Right lung (tissue), 10 donors: ENCODE measurements at places on chromosomes 16 and 17. TPM values are rescaled to one million over a fixed set of nuclear protein-coding genes. Genes with fewer than 3 reads are reported as not detected.

PRR29 gene
- 6.8 TPM for polyA plus RNA-seq

IGF2BP1 gene
- polyA plus RNA-seq = 27.9 TPM

GNG13 gene
- polyA plus RNA-seq = not detected

KRT14 gene
- 1.3 TPM for polyA plus RNA-seq

IRF8 gene
- 10.2 TPM for polyA plus RNA-seq

ALDH3A1 gene
- 0.64 TPM for polyA plus RNA-seq

RNF222 gene
- not detected for polyA plus RNA-seq

CLN3 gene
- 33.4 TPM for polyA plus RNA-seq

- DNase-seq = no peak
Observed at GRCh38 chr16:22815863-22816262, 1.9 kb downstream of the HS3ST2 start.

- no peak for DNase-seq
Observed at GRCh38 chr16:11386791-11387546, 41.7 kb downstream of the RMI2 start.

- no peak for DNase-seq
Observed at GRCh38 chr16:81293909-81294802, 20.6 kb upstream of the GAN start.

- DNase-seq = no peak
Observed at GRCh38 chr16:749010-749409, 8.2 kb upstream of the CIAO3 start.

- DNase-seq = no peak
Observed at GRCh38 chr17:27390540-27390939, 65.7 kb upstream of the KSR1 start.

- no peak for DNase-seq
Observed at GRCh38 chr17:5719976-5720375, 135.7 kb upstream of the NLRP1 start.

DNA sequence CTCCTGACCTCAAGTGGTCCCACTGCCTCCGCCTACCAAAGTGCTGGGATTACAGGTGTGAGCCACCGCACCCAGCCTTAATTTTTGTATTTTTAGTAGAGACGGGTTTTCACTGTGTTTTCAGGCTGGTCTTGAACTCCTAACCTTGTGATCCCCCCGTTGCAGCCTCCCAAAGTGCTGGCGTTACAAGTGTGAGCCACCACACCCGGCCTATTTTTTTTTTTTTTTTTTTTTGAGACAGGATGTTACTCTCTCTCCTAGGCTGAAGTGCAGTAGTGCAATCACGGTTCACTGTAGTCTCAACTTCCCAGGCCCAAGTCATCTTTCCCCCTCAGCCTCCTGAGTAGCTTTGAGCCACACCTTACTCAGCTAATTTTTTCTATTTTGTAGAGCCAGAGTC lies 3.1 kb upstream of the SNX11 start:
- DNase-seq = no peak

DNA sequence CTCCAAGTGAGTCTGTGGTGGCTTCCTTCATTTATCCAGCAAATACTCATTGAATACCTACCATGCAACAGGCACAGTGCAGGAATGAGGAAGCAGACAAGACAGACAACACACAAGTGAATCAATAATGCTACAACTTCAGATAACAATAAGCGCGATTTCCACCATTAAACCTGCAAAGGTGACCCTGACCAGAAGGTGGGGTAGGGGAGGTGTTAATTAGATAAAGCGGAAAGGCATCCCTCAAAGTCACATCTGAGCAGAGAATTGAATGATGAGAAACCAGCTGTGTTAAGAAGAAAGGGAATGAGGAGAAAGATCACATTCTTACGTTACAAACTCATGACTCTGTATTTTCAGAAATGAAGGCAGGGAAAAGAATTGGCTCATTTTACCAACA lies 26.3 kb downstream of the ZZEF1 start:
- DNase-seq = no peak

DNA sequence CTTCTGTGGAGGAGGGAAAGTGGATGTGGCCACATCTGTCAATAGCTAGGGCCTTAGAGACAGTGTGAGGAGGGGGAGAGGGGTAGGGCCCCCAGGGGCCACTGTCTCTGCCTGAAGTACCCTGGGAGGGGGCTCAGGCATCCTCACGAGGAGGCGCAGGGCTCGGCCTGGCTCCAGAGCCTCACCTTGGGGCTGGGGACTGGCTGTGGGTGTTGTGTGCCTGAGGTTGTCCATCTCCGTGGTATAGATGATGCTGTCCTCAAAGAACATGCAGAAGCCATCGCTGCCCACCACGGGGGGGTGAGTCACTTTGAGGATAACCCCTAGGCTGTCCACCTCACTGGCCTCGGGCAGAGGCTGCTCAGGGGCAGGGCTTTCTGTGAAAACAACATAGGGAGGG lies 12.1 kb downstream of the PLEKHG4 start:
- no peak for DNase-seq

DNA sequence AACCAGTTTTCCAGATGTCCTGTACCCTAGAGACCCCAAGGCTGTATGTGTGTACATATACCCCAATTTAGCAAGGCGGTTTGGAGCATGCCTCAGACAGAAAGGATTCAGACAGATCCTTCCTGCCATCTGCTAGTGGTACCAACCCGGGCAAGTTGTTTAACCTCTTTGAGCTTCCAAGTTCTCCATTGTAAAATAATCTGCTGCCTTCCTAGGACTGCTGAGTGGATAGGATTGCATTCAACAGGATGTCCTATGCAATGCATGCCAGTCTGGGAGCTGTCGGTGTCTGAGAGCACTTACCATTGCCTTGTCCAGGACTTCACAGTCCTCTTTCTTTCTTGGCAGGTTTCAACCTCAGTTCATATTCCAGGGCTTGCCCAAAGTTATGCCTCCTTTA lies 1.9 kb downstream of the CDH13 start:
- no peak for DNase-seq

DNA sequence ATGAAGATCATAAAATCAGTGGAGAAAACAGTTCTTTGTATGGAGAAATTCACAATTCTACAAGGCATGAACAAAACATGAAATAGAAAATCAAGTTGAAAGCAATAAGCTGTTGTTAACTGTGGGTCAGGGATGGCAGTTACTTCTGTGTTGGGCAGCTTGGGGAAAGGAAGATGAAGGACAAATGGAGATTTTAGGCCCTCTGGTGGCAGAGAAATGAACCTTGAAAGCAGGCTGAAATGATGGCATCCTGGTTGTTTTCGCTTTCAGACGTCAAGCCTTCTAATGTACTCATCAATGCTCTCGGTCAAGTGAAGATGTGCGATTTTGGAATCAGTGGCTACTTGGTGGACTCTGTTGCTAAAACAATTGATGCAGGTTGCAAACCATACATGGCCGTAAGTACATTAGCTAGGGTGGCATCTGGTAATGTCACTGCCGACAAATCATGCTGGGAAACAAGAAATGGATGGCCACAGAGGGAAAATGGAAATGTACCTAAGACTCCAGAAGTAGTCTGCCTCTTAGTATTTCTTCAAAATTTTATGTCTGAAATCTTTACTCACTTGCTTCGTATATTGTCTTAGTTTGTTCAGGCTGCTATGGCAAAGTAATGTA lies 108.9 kb downstream of the MAP2K6 start:
- DNase-seq = no peak
